ENCODE measurements at places on chromosomes 3 and 15.

DNA sequence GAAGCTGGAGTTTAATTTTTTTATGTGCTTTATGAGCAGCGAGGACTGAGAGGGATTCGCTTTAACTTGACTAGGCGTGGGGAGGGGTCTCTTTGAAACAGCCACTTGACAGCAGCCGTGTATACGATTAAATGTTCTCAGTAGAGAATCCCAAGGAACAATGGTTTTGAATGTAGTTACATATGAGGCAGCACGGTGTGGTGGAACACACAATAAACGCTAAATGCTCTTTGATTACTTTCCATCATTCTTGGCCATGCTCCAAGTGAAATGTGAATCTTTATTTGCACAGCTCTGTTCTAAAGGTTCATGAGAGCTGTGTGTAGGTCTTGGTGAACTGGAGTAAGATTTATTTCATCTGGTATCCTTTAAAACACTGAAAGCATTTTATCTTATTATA is 251.4 kb upstream of the TGFBR2 start:
- DNase-seq, result no peak

- no peak for DNase-seq
Measured at GRCh38 chr3:30711151-30711550, 104.8 kb downstream of the TGFBR2 start.

GRCh38 chr15:38226608-38227266 is 25.9 kb upstream of the SPRED1 start:
- DNase-seq, result no peak

- DNase-seq, result no peak
Measured at GRCh38 chr3:120460181-120460790, 9.5 kb upstream of the FSTL1 start.

GRCh38 chr15:34006381-34006780 is 32.6 kb downstream of the AVEN start:
- DNase-seq, result no peak

GRCh38 chr3:53890726-53891475 is 758 bp downstream of the SELENOK start:
- no peak for DNase-seq

GRCh38 chr3:193119926-193120325 is 121.1 kb upstream of the PLAAT1 start:
- DNase-seq, result no peak

DNA sequence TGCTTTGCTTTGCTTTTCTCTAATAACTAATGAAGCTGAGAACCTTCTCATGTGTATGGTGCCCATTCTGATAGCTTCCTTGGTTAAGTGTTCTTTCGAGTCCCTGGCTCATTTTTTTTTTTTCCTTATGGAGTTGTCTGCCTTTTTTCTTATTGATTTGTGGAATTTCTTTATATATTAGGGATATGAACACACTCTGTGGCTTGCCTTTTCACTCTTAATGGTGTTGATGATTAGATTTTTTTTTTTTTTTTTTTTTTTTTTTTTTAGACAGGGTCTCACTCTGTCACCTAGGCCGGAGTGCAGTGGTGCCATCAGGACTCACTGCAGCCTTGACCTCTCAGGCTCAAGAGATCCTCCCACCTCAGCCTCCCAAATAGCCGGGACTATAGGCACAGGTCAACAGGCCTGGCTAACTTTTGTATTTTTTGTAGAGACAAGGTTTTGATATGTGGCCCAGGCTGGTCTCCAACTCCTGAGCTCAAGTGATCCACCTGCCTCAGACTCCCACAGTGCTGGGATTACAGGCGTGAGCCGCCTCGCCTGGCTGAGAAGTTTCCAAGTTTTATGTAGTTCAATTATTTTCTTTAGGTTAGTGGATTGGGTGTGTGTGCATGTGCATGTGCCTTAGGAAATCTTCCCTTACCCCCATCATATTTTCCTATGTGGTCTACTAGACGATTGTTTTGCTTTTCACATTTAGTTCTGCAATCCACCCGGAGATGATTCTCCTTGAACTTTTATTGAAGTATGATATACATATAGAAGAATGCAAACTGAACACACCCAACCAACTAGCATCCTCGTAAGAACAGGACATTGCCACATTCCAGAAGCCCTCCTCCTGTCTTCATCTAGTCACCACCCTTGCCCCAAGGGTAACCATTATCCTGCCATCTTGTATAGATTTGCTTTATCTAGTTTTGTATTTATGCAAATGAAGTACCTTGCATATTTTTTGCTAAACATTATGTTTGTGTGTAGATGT is 1.7 kb upstream of the SNRPA1 start:
- DNase-seq, result no peak

DNA sequence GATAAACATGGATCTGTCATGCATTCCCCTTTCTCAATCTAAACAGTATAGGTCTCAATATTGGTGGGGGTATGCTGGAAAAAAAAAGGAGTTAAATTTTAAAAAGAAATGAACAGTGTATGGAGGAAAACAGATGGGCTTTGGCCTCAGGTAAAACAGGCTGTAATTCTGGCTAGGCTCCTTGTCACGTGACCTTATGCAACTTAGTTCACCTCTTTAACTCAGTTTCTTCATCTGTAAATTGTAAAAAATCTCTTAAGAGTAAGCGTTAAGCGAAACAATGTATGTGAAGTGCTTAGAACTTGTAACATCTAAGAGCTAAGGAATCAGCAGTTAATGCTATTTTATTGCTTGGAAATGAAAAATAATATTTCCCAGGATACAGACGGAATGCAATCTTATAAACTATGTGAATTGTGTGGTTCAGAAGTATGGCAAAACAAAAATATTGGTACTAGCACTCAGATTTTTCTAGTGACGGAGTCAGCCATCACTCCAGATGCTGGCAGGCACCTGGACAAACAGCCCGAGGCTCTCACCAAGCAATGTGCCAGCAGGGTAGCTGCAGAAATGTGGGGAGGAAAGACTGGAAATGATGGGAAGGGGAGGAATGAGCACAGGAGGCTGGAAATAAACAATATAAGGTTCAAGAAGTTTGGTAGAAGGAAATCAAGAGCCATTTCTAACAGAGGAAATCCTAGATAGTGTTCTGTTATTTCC is 172.8 kb downstream of the USP13 start:
- DNase-seq, result no peak

DNA sequence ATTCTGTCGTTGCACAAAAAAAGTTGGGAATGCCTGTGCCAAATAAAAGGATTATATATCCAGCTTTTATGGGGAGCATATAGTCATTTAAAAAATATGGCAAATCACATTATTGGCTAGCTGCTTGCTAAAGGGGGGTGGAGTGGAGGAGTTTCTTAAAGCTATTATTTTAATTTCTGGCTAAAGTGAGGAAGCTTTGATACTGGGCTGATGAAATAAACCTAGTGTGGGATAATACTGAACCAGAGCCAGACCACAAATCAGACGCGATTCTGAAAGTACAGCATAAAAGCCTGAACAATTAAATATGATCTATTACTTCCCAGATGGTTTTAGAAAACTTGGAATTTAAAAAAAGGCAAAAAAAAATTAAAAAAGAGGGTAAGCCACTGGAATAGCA is 14.4 kb downstream of the POLR2M start:
- no peak for DNase-seq

DNA sequence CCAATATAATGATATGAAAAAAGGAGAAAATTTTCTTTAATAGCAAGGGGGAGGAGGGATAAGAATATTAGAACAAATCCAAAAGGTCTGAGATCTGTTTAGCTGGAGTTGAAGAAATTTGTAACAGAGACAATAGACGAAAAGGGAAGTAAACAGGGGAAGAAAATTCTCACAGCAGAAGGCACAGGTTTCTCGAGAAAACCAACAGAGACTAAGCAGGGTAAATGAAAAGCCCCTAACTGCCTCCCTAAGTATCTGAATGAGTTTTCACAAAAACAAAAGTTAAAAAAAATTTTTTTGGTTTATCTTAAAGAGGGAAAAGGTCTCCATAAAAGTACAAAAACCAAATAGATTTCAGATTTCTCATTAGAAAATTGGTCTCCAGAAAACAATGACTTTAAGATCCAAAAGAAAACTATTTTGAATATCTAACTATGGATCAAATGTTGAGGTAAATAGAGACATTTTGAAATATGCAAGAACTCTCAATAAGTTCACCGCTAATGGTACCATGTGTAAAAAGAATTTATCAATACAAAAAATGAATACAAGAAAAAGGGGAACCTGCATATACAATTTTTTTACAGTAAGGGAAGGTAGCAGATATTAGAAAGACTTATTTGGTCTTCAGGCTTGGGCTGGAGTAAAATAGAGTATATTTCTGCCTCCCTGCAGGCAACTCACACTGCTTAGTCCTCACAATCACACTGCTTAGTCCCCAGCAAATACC is 23.9 kb upstream of the NEK10 start:
- no peak for DNase-seq

GRCh38 chr3:2370317-2370716 is 271.7 kb downstream of the CNTN4 start:
- no peak for DNase-seq

- DNase-seq, result no peak
Measured at GRCh38 chr15:94416820-94417219, 185.5 kb downstream of the MCTP2 start.
